NCI-H1048 (cell line): ENCODE measurements at places on chromosomes 5 and 9.

DNA sequence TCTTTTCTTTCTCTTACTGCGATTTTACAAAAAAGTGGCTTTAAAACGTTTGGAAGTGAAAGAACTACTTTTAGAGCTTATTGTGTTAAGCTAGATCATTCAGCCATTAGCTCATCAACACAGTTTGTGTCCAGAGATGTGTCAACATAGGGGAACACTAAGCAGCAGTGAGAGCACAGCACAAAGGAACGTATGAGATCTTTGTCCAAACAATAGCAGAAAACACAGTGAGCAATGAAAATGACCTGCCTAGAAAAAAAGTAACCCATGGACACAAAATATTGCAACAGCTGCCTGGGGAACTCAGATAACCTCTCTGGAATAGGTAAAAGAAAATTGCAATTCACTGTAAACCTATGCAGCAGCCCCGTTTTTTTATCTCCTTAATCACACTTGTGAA, 372.5 kb downstream of the ARHGEF28 start:
- no peak for DNase-seq

DNA sequence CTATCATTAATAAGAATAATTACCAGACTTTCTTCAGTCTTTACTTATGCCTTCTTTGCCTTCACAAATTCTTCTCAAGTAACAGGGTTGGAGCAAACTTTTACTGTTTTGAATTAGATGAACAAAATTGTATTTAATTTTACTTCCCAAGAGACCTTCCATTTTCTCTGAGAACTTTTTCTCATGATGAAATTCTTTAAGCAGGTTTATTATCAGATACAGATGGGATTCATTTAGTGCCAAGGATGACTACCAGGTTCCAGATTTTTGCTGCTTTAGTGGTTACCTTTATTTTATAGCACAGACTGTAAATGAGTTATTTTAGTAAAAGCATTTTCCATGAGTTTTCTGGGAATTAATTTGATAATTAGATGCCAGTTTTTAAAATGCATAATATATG, 125.1 kb downstream of the GDNF start:
- no peak for DNase-seq

DNA sequence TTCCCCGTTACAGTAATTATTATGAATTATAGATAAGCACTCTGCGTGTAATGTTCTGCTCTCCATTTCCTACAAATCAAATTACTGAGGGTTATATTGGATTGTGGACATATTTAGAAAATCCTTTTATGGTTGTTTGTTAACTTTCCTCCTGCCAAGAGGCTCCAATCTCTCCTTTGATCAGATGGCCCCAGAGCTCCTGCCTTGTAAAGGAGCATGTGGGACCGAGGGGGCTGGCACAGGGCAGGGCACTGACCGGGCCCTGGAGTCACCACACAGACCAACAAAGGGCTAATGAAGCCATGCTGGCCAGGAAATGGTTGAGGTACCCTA, 415.9 kb downstream of the EFNA5 start:
- DNase-seq: no peak

GRCh38 chr9:123643518-123643917, 286.4 kb downstream of the DENND1A start:
- no peak for DNase-seq

GRCh38 chr9:11558043-11558442, 945.2 kb upstream of the PTPRD start:
- DNase-seq: no peak

DNA sequence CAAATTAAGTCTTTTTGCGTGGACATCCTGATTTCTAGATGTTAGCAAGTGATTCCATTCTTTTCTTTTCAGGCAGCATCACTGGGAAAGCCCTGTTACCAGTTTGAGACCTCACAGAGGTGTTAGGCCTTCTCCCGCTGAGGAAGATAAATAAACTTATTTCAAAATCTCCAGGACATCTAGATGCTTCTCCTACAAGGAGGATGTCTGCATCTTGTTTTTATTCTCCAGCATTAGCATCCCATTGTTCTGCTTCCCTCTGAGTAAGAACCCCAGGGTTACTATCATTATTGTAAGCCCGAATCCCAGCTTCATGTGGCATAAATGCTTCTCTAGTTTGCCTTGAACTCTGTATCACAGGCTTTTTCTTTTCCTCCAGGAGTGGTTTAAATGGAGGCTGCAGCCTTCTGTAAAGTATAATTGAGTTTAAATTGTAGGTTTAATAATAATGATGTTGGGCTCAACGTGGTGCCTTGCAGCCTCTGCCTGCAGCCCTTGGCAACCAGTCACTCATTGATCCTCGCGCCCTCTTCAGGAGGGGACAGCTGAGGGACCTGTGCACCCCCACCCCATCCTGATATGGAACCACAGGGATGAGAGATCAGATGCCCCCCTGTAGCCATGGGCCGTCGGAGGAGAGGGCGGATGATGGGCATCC, 114.9 kb downstream of the PDZD2 start:
- no peak for DNase-seq
